NCI-H345 (cell line): ENCODE measurements at places on chromosomes 13 and 19.

GRCh38 chr13:71906448-71906847, 39.4 kb upstream of the DACH1 start:
- no peak for DNase-seq

- no peak for DNase-seq
Measured at GRCh38 chr13:66751691-66752090, 478.4 kb downstream of the PCDH9 start.

GRCh38 chr13:30097701-30098100, 209.7 kb downstream of the KATNAL1 start:
- DNase-seq: no peak

DNA sequence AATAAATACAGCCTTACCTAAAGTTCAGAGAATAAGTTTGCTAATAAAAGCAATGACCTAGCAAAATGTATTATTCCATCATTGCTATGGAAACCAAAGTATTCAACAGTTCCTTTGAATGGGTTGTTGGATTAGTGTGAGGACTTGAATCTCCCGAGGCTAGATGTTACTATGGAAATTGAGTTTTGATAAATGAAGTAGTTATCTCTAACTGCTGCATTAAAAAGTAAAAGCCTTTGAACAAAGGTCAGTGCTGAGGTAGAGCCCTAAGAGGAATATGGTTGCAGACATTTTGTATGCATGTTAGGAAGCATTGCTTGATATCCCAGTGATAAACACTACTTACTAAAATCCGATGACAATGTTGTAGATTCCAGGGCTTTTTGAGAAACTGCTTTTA, 6.2 kb downstream of the KLF5 start:
- DNase-seq: peak; percentile 9

DNA sequence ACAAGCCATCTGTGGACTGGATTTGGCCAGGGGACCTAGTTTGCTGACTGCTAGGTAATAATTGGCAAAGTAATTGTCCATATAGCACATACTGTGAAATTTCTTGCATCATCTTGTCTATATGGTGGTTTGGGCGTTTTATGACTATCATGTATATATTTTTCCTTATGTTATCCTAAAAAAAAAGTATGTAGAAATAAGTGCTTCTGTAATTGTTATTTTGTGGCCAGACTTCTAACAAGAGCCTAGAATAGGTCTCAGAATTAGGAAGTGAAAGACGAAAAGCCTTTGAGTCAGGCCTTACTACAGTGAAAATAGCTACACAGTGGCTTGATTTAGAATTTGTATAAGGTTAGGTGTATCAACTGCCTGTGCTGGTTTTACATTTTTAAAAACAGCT, 4.2 kb downstream of the FNDC3A start:
- DNase-seq: no peak

DNA sequence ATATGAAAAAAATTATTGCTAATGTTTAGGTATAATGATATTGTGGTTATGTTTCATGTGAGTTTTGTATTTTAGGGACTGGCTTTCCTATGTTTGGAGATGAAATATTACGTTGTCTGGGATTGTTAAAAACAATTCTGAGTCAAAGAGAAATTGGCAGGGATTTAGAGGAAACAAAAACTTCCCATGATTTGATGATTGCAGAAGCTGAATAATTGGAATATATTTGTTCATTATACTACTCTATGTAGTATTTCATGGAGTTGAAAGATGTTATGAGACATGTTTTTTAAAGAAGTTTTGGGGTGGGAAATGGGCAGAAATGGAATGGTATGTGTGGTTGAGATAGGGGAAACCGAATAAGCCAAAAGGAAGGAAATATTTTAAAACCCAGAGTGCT, 1392.9 kb downstream of the EFNB2 start:
- no peak for DNase-seq

GRCh38 chr13:42022796-42023493, 25.5 kb upstream of the DGKH start:
- DNase-seq: no peak

GRCh38 chr13:22278336-22278929, 607.6 kb downstream of the FGF9 start:
- peak; percentile 44 for DNase-seq

- peak; percentile 44 for DNase-seq
Measured at GRCh38 chr19:12777217-12778016, 2.1 kb upstream of the HOOK2 start.

DNA sequence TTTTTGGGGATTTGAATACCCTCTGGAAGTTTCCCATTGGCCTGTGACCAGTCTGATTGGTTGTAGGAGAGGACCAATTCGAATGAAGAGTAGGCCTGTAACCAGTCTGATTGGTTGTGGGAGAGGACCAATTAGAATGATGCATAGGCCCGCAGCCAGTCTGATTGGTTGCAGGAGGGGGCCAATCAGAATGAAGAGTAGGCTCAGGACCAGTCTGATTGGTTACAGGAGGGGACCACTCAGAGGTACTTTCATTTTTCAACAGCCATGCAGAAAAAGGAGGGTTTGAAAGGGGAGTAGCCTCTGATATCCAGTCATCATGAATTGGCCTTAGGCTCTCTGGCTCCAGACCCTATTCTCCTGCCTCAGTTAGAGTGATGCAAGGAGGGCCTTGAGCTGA, 30.4 kb upstream of the SLC1A5 start:
- no peak for DNase-seq

- peak; percentile 15 for DNase-seq
Measured at GRCh38 chr13:25585000-25585399, 213.2 kb downstream of the ATP8A2 start.

DNA sequence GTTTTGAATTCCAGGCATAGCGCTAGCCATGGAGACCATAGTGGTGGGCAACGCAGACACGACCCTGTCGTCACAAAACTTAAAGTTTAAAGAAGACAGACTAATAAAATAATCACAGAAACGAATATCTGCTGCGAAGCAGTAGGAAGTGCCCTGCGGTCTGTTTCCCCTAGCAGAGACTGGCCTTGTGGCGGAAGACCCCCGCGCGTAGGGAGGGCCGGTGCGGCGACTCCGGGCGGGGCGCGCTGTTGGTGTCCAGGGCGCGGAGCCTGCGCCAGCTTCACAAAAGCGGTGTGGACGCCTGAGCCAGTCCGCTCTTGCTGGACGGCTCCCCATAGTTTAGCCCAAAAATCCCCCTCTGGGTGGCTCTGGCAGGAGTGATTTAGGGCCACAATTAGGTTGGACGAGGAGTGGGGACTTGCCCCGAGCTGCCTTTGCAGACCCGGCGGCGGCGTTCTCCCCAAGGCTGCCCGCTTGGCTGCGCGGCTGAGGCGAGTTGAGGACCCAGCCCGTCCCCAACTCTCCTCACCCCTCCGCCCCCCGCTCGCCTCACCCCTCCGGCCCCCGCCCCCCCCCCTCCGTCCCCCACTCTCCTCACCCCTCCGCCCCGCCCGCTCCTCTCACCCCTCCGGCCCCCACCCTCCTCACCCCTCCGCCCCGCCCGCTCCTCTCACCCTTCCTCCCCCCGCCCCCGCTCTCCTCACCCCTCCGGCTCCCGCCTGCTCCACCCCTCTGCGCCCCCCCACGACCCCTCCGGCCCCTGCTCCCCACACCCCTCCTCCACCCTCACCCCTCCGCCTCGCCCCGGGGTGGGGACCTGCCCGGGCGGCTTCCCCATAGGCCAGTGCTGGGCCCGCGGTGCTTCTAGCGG, 14.2 kb upstream of the LATS2 start:
- DNase-seq: no peak

- no peak for DNase-seq
Measured at GRCh38 chr19:2303211-2303798, 4.6 kb downstream of the LINGO3 start.

DNA sequence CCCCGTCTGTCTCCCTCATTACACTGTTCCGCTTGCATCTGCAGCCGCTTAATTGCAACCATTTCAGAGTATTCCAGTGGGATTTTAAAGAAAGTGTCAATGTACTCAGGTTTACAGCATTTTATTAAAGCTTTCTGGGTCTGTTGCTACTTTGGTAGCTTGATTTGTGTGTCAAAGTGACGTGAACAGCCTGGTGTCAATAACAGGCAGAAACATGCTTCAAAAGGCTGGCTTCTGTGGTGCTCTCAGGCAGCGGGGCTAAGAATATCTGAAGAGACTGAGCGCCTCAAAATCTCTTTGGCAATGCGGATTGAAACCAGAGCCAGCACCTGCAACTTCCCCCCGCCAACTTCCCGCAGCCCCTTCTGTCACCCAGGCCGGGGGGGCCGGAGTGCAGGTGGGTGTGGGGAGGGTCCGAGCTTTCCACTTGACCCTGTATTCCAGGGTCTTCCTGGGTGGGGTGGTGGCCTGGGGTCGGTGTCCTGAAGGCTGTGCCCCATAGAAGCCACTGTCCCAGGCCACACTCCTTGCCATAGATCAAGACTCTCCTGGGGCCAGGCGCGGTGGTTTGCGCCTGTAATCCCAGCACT, 81.2 kb downstream of the KDM4B start:
- no peak for DNase-seq

GRCh38 chr13:46146898-46147297, 35.1 kb downstream of the LCP1 start:
- peak; percentile 11 for DNase-seq

DNA sequence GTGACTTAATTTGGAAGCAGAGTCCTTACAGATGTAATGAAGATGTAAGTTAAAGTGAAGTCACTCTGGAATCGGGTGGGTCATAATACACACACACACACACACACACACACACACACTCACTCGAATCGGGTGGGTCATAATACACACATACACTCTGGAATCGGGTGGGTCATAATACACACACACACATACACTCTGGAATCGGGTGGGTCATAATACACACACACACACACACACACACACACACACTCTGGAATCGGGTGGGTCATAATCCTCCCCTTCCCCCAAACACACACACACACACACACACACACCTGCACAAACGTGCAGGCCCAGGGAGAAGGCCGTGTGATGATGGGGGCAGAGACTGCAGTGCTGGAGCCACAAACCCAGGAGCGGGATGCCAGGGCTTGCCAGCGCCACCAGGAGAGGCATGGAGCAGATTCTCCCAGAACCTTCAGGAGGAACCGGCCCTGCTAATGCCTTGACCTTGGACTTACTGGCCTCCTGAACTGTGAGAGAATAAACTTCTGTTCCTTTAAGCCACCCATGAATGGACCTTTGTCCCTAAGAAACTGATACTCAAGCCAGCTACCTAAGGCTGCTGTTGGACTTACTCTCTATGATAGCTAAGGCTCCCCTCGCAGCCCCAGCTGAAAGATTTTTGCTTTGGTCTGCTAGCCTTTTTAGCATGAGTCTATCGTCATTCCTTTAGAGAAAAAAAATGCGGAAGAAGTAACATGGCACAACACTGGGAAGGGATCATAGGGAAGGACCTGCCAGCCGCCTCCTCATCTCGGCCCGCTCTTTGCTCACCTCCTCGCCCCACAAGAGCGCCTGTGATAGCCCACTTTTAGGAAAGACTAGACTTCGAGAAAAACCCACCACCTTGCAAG, 136.2 kb upstream of the RNF113B start:
- no peak for DNase-seq

DNA sequence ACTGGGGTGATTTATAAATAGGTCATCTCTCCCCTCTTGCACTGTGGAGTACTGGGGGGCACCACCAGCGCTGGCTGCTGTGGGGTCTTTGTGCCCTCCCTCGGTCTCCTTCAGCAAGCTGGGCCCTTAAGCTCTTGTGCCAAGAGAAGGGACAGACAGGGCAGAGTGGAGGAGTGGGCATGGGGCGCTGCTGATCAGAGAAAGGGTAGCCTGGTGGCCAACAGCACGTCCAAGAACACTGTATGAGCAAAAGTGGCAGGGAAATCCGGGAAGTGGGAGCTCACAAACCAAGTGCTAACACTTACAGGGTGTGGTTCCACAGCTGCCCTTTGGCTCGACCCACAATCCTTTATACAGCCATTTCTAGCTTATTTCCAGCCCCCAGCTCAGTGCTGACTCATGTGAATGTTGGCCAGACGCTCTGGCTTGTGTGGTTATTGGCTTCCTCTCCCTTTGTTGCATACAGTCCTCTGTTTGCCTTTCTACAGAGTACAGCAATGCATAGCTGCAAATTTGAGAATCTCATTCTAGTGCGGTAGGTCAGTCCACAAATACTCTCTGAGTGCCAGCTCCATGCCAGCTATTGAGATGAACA, 298.8 kb downstream of the SHISA2 start:
- DNase-seq: no peak
